Stimulated activated CD4-positive, alpha-beta T cell treated with anti-CD3 and anti-CD28 coated beads, Interleukin-15, amount 100 ng/mL, for 1 hour (primary cell): ENCODE measurements at places on chromosomes 7 and 10.

DNA sequence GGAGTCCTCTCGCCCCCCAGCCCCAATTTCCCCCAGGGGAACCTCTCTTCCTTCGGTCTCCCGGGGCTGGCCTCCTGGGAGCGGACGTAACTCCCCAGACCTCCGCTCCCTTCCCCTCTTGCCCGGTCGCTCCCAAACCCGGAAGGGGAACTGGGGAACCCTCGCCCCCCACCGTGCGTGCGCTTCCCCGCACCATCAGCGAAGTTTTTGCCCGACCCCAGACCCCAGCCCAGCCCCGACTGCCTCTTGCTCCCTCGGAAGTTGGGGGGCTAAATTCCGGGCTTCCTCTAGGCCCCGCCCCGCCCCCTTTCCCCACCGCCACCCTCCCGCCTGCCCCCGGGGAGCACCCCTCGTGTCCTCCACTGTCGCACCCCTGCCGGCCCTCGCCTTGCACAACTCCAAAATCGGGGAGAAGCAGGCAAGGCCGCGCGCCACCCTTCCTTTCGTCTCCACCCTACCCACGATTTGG, 436 bp downstream of the GNB2 start:
- no peak for DNase-seq

DNA sequence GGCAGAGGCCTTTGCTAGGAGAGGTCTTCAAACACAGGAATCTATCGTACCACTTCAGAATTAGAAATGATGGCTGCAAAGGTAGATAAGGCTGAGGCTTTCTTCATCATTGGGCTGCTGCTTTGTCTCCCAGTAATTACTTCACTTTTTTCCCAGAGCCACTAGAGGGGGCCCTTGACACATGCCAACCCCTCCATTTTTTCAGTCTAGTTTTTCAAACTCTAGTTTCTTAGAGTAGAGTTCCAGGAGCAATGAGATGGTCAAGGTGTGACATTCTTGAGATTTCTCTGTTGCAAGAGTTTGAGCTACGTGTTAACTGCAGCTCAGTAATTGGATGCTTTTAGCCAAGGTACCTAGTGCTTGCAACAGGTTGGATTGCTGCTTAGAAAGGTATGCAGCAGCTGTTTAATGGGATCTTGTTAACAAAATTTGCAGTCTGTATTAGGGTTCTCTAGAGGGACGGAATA, 33.8 kb upstream of the RBM20 start:
- no peak for DNase-seq

GRCh38 chr7:159108941-159109652, 35.6 kb downstream of the VIPR2 start:
- no peak for DNase-seq

- DNase-seq, result no peak
Observed at GRCh38 chr10:359093-359492, 223.8 kb downstream of the ZMYND11 start.

GRCh38 chr10:112374724-112375541, 1.0 kb downstream of the ACSL5 start:
- DNase-seq, result no peak

GRCh38 chr10:6133331-6134098, 44.7 kb downstream of the RBM17 start:
- no peak for DNase-seq

- DNase-seq, result no peak
Observed at GRCh38 chr10:114593240-114593792, 64.8 kb downstream of the ABLIM1 start.

GRCh38 chr7:156669035-156669828, 28.7 kb downstream of the RNF32 start:
- DNase-seq, result no peak

DNA sequence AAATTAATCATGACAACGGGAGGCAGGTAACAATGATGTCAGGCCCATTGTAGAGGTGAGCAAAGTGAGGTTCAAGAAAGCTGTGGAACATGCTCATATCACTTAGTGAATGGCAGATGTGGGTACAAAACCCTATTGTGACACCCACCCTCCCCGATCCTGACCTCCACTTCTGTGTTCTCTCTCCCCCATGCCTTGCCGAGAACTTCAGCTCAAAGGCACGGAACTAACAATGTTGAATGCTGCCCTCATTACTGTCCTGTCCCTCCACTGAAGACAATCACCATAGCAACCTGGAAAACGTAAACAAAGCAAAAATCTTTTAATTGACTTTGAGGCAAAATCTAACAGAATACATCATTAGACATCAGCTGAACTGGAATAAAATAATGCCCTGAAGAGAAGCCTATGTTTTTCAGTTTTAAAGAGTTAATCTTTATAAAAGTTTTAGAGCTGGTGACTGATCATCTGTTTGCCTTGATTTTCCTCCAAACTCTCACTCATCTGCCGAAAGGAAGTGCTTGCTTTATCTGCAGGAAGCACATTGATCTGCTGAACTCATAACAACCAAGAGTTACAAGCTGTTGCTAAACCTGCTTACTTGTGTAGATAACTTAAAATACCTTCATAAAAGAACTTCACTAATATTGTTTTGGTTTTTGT, 133.6 kb downstream of the CUBN start:
- no peak for DNase-seq

- DNase-seq, result no peak
Observed at GRCh38 chr10:129498680-129499079, 31.6 kb downstream of the MGMT start.

DNA sequence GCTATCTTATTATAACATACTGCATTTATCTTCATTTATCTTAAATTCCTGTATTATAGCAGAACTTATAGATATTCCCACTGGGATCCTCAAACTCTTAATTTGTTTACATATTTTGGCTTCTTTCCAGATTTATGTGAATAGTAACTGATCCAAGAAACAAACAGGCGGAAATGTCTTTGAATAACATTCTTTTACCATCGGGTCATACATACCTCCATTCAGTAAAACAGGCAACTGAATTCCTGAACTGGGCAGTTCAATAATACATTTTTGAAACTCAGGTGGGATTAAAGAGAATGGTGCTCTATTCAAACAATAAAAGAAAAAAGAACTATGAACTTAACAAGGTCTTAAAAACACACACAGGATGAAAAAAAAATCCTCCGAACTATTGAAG, 337.4 kb downstream of the CRPPA start:
- no peak for DNase-seq

DNA sequence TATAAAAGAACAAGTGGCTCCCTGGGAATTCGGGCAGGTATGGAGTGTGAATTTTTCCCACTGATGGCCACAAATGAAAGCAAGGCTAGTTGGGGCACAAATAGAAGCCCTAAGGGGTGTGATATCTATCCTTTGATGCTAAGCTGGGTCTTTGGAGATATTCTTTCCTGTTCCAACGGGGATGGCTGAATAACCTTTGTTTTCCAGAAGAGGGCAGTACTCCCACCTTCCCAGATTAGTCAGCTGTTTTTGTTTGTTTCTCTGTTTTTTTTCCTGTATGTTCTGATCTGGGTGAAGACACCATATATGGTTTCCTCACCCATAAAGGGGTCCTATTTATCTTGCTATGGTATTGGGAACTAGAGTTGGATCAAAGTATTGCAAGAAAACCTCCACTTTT, 947.7 kb upstream of the SORCS1 start:
- no peak for DNase-seq

- DNase-seq, result peak; percentile 36
Observed at GRCh38 chr10:104274762-104275721, 6.1 kb downstream of the GSTO2 start.

DNA sequence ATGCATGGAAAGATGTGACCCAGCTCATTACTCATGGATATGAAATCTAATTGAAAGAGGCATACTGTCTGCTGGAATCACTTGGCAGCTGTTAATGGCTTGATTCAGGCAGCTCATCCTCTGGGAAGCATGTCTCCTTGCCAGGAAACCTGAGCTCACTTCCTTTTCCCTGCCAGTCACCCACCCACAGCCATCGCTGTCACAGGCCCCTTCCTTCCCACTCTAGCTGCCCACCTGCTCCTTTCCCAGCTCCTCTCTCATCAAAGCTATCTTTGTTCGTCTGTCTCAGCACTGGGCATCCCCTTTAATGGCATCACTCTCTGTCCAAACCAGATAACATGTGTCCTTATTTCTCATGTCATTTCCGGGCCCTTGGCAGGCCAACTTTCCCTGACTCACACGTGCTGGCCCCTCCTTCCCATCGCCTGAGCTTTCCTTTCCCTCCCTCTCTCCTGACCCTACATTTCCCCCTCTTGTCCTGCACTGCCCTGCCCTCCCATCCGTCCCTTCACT, 721.9 kb downstream of the TNS3 start:
- DNase-seq, result no peak

GRCh38 chr7:25777969-25778708, 373.9 kb upstream of the NFE2L3 start:
- no peak for DNase-seq

GRCh38 chr7:19239951-19240350, 94.7 kb upstream of the FERD3L start:
- DNase-seq, result no peak

DNA sequence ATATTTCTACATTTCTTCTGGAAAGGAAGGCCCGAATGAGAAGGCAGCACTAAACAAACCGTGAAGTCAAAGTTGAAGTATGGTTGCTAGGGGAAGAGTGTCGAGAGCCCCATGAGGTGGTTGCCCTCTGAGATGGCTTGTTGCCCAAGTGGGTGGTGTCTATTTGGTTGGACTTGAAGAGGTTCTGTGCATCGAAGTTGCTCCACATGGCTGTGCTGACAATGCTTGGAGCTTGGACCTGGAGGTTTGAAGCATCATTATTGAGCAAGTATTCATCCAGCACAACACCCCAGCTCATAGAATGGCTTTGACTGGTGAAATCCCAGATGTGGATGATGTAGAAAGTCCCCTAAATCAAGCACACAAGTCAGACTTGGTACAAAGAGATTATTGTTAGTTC, 165.2 kb upstream of the CDCA7L start:
- no peak for DNase-seq

DNA sequence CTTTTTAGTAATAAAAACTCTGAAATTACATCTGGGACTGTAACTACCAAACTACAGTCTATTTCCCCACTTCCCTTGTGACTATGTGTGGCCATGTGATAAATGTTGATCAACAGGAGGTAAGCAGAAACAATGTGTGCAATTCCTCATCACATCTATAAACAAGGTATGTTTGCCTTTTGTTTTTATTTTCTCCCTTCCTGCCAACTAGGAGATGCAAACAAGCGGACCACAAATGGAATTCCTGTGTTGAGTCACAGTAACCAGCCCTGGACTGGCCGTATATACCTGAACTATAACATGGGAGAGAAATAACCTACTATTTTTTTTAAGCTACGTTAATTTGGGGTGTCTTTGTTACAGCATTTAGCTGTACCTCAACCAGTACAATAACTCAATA, 52.5 kb downstream of the SCRN1 start:
- DNase-seq, result no peak

DNA sequence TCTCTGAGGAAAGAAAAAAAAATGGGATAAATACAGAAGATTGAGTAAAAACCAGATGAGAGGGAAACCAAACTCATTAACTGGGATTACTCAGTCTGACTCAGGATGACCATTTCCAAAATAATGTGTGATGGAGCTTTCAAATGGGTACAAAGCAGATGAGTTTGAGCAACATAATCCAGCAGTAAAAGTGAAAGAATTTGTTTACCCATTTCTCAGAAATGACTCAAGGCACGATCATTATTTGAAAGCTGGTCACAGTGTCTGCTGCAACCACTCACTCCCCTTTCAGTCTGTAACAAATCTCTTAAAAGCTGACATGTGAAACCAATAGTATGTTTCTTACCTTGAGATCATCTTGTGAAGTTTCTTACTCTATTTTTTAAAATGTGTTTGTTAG, 104.7 kb upstream of the KLF14 start:
- DNase-seq, result no peak

DNA sequence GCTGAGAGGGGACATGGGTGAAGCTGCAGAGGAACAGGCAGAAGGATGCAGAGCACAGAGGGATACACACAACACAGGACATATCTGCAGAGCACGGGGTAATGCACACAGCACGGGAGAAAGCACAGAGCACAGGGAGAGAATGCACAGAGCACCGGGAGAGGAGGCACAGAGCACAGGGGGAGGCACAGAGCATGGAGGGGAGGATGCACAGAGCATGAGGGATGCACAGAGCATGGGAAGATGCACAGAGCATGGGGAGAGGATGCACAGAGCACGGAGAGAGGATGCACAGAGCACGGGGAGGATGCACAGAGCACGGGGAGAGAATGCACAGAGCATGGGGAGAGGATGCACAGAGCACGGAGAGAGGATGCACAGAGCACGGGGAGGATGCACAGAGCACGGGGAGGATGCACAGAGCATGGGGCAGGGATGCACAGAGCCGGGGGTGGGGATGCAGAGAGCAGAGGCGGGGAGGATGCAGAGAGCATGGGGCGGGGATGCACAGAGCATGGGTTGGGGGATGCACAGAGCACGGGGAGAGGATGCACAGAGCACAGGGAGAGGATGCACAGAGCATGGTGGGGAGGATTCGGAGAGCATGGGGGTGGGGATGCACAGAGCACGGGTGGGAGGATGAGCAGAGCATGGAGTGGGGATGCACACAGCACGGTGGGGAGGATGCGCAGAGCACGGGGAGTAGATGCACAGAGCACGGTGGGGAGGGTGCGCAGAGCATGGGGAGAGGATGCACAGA, 230.0 kb downstream of the ADAM12 start:
- no peak for DNase-seq

DNA sequence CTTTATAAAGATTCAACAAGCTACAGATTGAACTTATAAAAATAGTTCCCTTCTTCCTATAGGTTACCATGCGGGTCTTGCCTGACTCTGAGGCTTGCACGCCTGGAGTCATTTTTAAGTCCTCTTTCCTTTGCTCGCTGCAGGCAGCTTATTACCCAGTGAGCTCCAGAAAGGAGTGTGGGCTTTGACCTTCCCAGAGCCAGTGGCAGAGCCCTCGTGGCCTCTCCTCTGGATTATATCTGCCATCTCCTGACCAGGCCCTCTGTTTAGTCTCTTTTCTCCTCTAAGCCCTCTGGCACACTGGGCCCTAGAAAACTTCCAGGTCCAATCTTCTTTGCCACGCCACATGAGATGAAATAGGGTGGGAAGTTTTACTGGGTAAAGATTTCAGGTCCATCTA, 39.9 kb upstream of the EZH2 start:
- no peak for DNase-seq

GRCh38 chr7:6299774-6300173, 27.4 kb upstream of the CYTH3 start:
- no peak for DNase-seq

- no peak for DNase-seq
Observed at GRCh38 chr7:131076711-131077181, 250.9 kb upstream of the MKLN1 start.

DNA sequence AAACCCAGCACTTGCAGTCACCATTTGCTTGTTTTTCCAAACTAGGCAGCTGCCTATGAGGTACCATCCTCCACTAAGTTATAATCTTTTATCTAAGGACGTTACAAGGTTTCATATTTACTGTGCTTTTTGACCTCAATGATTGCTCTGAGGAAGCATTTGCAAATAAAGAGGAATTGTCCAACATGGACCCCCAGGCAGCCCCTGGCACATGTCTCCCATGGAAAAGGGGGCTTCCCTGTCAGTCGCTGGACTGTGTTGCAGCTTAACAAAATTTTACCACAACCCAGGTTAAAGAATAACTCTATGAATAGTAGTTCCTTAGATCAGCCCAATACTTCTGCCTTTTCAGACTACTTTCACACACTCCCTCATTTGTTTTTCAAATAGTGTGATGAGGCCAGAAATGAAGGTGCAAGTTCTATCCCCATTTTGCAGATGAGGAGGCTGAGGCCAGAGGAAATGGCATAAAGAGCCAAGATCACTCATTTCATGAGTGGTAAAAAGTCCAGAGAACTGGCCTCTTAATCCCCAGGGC, 52.8 kb upstream of the ZPBP start:
- DNase-seq, result no peak

GRCh38 chr10:58755340-58755610, 242.6 kb downstream of the BICC1 start:
- no peak for DNase-seq
